ENCODE measurements at places on chromosomes 16 and 17.

DNA sequence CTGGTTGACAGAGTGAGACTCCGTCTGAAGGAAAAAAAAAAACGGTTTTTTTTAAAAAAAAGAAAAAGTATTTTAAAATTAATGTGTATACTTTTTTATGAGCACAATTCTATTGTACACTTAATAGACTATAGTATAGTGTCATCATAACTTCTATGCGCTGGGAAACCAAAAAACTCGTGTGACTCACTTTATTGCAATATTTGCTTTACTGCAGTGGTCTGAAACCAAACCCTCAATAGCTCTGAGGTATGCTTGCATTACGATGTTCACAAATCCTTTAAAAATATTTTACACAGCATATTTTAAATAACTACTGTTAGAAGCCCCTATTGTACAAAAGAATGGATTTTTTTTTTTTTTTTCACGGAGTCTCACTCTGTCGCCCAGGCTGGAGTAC, 12.4 kb upstream of the MAP2K6 start:
- no peak for DNase-seq

GRCh38 chr16:49632086-49632794, 223.7 kb downstream of the ZNF423 start:
- DNase-seq, result no peak

- peak; percentile 53 for DNase-seq
These were observed 891 bp downstream of the CORO1A start for GRCh38 chr16:30184096-30184890.

GRCh38 chr17:82112181-82112913, 14.3 kb upstream of the FASN start:
- no peak for DNase-seq

DNA sequence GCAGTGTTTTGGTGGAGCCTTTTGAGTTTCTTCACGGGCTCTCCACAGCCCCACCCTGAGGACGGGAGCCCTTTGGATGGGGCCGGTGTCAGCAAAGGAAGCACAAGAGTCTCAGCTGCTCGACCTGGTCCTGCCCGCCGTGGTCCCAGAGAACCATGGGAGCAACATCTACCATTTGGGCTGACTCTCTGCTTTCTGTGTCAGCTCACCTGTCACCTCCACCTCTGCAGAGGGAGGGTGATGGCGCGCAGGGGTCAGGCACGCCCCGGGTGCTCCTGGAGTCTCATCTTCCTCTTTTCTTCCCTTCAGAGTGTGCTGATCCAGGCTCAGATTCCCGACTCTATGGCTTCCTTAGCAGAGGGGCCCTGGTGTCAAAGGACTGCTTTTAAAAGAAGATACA, 171.7 kb downstream of the LAT start:
- no peak for DNase-seq

GRCh38 chr17:11378506-11378905, 137.5 kb downstream of the SHISA6 start:
- no peak for DNase-seq

GRCh38 chr17:34357398-34357797, 1.1 kb downstream of the CCL13 start:
- DNase-seq, result no peak

DNA sequence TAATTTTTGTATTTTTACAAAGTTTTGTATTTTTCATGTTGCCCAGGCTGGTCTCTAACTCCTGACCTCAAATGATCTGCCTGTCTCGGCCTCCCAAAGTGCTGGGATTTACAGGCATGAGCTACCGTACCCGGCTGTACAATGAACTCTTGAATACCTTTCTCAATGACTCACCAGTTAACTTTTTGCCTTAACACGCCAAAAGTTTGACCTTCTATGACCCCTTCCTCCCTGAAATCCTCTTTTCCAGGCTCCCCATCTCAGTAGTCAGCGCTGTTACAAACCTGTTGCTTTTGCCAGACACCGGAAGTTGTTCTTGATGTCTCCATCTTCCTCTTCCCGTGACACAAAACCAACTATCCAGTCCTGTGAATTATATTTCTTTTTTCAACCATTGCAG, 158.1 kb upstream of the ASIC2 start:
- no peak for DNase-seq

GRCh38 chr17:67281743-67282142, 36.7 kb upstream of the HELZ start:
- DNase-seq, result no peak

GRCh38 chr17:35736236-35736635, 4.8 kb downstream of the RASL10B start:
- no peak for DNase-seq

DNA sequence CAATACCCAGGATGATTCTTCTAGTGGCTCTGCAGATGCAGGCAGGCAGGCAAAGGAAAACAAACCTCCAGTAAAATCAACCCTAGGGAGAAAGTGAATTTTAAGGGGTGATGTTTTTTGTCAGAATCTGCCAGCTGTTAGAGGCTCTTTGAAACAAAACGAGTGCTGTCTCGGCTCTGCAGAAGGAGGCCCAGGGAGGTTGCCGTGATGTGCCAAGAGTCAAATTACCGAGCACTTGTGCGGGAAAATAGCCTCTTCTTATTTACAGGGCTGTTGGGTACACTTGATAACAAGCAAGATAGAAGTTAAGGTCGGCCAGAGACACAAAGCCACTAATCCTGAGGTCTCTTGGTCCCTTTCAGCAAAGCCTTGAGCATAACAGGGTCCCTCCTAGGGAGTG, 68.9 kb upstream of the EEF2KMT start:
- no peak for DNase-seq

DNA sequence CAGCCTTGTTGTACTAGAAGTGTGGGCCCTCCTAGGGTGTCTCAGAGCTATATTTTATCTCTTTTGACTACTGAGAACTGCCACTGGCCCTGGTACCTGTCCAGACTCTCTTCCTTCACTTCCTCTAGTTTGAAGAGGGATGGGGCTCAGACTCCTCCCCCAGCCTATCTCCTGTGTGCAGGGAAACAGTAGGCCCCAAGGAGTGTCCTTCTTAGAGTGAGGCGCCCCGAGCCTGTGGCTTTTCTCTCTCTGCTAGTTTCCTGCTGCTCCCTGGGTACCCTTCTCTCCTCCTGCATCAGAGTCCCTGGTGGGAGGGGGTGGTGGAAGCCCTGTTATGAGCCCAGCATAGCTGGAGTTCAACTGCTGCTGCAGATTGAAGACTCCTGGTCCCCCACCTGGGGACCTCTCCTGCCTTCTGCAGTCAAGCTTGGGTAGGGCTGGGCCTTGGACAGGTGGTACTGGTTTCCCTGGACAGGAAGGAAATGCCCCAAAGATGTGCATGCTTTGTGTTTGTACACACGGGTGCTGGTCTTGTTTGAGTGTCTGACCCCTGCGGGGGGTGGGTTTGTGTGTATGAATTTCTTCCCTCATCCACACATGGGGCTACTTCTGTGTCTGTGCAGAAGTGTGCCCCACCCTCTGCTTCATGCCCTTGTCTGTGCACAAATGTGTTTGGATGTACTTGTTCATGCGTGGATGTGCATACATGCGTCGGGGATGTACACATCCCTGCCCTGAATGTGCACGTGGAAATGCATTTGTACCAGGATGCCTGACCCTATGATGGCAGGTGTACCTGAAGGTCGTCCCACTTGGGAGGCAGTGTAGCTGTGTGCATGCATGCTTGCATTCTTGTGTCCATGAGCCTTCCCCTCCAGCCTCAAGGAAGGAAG, 6.9 kb downstream of the RARA start:
- no peak for DNase-seq

DNA sequence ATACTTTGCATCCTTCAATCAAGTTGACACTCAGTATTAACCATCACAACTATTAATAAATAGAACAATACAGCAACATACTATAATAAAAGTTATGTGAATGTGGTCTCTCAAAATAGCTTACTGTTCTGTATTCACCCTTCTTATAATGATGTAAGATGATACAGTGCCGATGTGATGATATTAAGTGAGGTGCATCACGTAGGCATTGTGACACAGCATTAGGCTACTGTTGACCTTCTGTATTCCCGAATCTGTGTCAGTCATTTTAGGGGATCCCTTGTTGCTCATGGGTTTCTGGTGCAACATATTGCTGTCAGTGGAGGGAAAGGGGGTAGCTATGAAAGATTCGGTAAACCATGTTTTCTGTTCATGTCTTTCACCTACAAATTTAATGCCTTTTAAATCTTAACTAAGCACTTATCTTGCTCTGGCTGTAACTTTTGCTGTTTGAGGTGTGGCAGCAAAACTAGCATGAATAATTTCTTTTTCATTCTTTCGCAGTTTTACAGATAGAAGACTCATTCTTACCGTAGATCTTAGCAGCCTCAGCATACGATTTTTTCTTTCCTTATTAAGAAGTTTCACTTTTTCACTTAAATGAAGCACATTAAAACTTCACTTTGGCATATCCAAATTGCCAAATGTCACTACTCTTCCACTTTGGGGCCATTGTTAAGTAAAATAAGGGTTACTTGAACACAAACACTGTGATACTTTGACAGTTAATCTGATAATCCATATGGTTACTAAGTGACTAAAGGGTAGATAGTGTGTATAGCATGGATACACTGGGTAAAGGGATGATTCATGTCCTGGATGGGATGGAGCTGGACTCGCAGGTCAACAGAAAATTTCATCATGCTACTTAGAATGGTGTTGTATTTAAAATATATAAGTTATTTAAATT, 29.6 kb downstream of the NFAT5 start:
- no peak for DNase-seq

DNA sequence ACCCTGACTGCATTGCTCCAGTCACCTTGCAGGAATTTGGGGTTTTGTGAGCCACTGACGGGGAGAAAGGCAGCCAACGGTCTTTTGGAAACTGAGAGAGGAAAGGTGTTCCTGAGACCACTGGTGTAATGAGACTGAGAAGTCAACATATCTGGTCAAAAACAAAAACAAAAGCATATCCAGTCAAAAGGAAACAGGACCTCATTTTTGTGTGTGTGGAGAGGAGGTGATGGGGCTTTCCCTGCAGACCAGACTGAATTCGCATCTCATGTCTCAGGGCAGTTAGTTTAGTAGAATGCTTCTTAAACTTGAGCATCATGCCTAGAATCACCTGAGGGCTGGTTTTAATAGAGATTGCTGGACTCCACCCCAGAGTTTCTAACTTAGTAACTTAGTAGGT, 198.4 kb downstream of the COPRS start:
- DNase-seq, result no peak

- DNase-seq, result no peak
These were observed 96.9 kb upstream of the KCNJ16 start for GRCh38 chr17:69978056-69978646.

- peak; percentile 39 for DNase-seq
These were observed 675 bp downstream of the RNF213 start for GRCh38 chr17:80261159-80261894.

DNA sequence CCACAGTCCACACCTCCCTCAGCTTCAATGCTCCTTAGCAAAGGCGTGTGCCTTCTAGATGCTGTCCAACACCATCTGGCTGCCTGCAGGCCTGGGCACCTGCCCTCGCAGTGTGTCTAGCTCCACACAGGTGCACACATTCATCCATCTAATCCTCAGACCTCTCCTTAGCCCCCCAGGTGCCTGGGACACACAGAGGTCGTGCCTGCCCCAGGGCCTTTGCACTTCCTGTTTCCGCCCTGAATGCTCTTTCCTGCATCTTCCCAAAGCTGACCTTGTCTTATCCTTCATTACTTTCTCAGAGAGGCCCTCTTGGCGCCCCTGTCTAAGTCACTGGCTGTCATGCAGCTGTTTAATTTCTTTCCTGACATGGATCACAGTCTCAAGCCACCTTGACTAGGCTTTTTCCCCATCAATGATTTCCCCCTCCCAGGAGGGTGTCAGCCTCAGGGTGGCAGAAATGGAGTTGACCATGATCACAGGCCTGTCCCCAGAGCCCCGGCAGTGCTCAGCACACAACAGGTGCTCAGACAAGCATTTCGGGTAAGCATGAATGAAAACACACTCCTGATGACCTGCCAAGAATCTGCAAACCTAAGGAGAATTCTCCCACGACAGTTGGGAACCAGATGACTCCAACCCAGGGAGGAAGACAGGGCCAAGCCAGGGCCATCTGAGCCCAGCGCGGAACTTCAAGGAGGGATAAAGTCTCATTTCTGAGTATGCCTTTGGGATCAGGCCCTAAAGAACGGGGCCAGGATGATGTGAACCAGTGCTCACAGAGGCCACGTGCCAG, 76.3 kb downstream of the LITAF start:
- no peak for DNase-seq

- no peak for DNase-seq
These were observed 2.8 kb downstream of the BRD7 start for GRCh38 chr16:50365791-50366575.

DNA sequence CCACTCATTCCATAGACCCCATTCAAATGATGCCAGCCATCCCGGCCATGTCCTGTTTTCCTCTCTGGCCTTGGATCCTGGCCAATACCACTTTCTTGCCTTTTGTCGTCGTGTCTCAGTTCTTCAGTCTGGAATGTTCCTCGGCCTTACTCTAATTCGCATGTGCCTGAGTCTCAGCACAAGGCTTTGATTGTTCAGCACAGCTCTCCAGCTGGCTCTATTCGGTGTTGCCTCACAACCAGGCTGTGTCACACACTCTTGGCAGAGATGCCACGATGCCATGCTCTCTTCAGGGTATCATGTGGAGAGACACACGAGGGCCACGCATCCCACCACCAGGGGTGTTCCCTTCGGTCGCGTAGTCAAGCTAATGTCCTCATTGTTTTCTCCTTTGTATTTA, 1.8 kb upstream of the VPS4A start:
- DNase-seq, result no peak

DNA sequence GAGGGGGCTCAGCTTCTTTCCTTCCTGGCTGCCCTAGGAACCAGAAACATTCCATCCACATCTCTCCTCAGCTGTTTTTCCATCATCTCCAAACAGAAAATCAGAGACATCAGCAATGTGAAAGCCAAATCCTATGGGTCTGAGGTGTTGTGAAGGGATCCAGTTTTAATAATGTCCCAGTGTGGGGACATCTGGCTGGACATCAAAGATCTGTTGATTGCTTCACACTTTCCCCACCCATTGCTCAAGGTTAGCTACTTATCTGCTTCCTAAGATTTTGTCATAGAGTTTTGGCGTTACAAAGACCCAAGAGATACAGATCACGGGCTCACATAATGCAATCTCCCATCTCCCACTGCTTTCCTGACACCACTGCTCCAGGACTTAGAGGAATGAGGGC, 47.8 kb upstream of the AXIN2 start:
- no peak for DNase-seq

DNA sequence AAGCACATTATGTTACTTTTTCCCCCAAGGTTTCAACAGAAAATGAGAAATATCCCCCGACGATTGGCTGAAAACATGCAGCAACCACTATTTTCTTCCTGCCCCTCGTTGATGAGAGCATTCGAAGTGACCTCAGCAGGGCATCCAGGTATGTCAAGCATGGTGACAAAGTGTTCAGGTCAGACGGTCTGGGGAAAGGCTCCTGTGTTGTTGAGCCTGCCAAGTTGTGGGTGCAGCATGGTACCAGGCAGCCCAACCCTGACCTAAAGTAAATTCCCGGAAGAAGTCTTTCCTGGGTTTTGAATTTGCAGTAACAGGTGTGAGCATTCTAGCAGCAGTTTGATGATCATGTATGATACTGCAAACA, 51.7 kb upstream of the SEC14L1 start:
- no peak for DNase-seq

GRCh38 chr16:68275611-68276191, 11.4 kb downstream of the SLC7A6 start:
- DNase-seq, result no peak

GRCh38 chr17:66268247-66268927, 34.0 kb upstream of the PRKCA start:
- DNase-seq, result no peak
